Activated CD8-positive, alpha-beta T cell treated with anti-CD3 and anti-CD28 coated beads, Interleukin-2, amount 10 ng/mL, durations not matched to agents 7 days and 5 days (primary cell): ENCODE measurements at places on chromosomes 13 and 19. TPM values are rescaled to one million over a fixed set of nuclear protein-coding genes. Genes with fewer than 3 reads are reported as not detected.

DNA sequence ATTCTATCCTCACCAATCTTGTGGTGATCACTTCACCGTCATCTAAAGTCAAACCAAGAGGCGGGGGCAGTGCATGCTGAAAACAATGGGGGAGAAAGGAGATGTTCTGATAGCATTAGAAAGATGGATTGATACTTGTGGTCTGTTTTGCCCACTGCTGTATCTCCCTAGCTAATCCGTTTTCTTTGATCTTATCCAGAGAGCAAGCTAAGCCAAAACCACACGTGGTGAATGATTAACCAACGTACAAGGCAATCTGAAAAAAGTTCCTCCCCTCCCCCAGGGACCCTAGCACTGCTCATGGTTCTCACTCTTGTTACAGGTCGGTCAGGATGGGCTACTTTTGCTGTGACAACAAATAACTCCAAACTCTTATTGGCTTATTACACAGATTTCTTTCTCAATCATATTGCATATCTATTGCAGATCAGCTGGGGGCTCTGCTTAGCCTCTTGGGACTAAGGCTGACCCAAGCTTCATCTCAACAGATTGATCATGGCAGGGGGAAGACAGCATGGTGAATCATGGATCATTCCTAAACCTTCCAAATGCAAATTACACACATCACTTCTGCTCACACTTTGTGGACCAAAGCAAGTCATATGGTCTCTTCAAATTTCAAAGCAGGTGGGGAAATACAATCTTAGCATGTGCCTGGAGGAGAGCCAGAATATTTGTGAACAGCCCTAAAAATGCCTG is 11.9 kb upstream of the C13orf42 start:
- no peak overlapping the region for H3K27ac ChIP-seq
- H3K4me1 ChIP-seq = peaks cover 11% of the 10 kb centered on the region
- peaks cover 16% of the 10 kb centered on the region for H3K27me3 ChIP-seq
- no peak overlapping the region for H3K4me3 ChIP-seq

GRCh38 chr13:74758188-74758587 is 624.0 kb upstream of the KLF12 start:
- H3K4me1 ChIP-seq = no peaks in the 10 kb centered on the region
- H3K4me3 ChIP-seq = no peak overlapping the region
- no peak for DNase-seq
- no peak overlapping the region for H3K27ac ChIP-seq

DNA sequence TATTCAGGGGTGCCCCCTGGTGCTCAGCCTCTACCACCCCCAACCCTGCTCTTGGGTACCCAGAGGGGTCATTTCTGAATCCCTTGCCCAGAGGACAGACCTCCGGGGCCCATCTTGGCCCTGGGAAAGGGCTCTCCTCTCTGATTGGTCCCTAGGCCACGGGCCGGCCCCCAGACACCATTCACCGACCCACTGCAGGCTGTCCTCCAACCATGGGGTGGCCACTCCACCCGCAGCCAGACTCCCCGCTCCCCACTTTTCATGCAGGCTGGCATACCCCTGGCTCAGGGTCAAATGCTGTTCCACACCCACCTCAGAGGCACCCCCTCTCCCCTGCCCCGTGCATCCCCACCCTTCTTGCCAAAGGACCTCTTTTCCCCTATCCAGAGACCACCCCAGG is 14.8 kb downstream of the SMIM24 start:
- H3K4me3 ChIP-seq = no peak overlapping the region
- no peaks in the 10 kb centered on the region for H3K4me1 ChIP-seq
- H3K36me3 ChIP-seq = no peaks in the 10 kb centered on the region

- peaks cover 43% of the 10 kb centered on the region for H3K36me3 ChIP-seq
- H3K4me3 ChIP-seq = peak overlapping the region; percentile 91
Observed at GRCh38 chr19:1068009-1069001, 1.3 kb downstream of the ARHGAP45 start.

- H3K36me3 ChIP-seq = no peaks in the 10 kb centered on the region
- DNase-seq = peak; percentile 46
- H3K4me3 ChIP-seq = no peak overlapping the region
- H3K4me1 ChIP-seq = peaks cover 14% of the 10 kb centered on the region
Observed at GRCh38 chr19:54430306-54431254, 15.3 kb downstream of the TTYH1 start.

- peaks cover 3% of the 10 kb centered on the region for H3K36me3 ChIP-seq
- H3K27me3 ChIP-seq = no peaks in the 10 kb centered on the region
- DNase-seq = no peak
- no peak overlapping the region for H3K27ac ChIP-seq
- H3K4me3 ChIP-seq = no peak overlapping the region
Observed at GRCh38 chr19:47479701-47480503, 4.1 kb downstream of the KPTN start.

DNA sequence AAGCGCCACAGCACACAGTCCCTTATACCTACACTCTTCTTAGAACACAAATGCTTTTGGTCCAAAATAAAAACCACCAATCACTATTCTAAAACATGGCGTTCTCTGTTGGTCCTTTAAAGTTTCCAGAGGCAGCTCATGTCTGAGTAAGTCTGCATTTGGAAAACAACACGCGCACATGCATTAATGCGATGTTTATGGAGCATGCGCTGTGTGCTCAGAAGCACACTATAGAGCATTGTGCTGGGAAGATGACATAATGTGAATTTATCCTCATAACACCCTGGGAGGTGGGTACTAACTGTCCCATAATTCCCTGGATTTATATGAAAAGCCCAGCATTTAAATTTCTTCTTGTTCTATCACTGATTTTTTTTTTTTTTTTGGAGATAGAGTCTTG is 10.7 kb downstream of the ZNF682 start:
- H3K27ac ChIP-seq = no peak overlapping the region
- H3K4me1 ChIP-seq = no peaks in the 10 kb centered on the region
- no peak overlapping the region for H3K4me3 ChIP-seq
- no peaks in the 10 kb centered on the region for H3K27me3 ChIP-seq
- DNase-seq = no peak

DNA sequence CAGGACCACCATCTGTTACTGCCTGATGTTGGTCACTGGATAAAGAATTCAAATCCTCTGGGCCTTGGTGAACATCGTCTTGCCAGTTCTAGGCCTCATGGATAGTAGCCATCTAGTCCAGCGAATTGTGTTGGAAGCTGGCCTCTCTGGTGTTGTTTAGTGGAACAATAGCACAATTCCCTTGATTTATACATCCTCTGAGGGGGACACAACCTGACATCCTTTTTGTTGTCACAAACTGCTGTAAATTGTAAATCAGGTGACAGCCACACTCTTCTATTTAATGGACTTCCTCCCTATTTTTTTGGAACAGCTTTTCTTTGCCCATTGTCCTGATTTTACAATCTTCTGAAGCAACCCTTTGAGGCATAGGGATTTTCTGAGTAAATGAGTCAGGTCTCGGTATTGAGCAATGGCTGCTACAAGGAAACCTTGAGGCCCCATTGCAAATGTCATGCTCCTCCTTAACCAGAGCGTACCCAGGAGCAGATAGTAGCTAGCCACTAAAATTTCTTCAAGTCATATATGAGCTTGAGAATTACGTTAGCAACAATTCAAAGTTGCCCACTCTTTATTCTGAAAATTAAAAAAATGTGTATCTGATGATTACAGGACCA is 263.3 kb downstream of the COG6 start:
- H3K27me3 ChIP-seq = peaks cover 1% of the 10 kb centered on the region
- no peak overlapping the region for H3K27ac ChIP-seq
- no peak overlapping the region for H3K4me3 ChIP-seq
- no peaks in the 10 kb centered on the region for H3K4me1 ChIP-seq
- no peaks in the 10 kb centered on the region for H3K36me3 ChIP-seq

DNA sequence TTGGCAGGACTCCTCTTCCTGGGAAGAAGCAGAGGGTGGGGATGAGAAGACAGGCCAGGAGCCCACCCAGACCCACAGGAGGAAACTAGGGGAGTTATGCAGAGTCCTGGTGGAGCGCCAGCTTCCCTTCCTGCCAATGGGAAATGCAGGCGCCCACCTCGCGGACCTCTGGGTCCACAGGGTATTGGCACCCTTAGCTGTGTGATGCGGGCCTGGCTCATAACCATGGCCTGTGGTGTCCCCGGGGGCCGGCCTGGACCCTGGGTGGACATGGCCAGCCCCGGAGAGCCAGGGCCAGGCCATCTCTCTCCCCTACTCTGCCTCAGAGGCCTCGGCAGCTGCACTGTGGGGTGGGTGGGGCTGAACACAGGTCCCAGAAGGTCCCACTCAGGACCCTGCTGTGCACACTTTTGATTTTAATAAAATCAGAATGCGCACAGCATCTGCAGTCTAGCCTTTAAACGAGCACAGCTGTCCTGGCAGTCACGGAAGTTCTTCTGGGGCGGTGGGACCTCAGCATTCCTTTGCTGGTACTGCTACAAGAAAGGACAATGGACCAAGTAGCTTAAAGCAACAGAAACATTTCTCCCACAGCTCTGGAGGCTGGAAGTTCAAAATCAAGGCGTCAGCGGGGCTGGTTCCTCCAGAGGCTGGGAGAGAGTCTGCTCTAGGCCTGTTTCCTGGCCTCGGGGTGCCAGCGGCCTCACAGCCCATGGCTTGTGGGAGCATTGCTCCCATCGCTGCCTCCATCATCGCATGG is 1.8 kb downstream of the F10 start:
- peaks cover 17% of the 10 kb centered on the region for H3K27me3 ChIP-seq
- no peaks in the 10 kb centered on the region for H3K36me3 ChIP-seq
- no peaks in the 10 kb centered on the region for H3K4me1 ChIP-seq
- no peak for DNase-seq
- H3K4me3 ChIP-seq = no peak overlapping the region

DNA sequence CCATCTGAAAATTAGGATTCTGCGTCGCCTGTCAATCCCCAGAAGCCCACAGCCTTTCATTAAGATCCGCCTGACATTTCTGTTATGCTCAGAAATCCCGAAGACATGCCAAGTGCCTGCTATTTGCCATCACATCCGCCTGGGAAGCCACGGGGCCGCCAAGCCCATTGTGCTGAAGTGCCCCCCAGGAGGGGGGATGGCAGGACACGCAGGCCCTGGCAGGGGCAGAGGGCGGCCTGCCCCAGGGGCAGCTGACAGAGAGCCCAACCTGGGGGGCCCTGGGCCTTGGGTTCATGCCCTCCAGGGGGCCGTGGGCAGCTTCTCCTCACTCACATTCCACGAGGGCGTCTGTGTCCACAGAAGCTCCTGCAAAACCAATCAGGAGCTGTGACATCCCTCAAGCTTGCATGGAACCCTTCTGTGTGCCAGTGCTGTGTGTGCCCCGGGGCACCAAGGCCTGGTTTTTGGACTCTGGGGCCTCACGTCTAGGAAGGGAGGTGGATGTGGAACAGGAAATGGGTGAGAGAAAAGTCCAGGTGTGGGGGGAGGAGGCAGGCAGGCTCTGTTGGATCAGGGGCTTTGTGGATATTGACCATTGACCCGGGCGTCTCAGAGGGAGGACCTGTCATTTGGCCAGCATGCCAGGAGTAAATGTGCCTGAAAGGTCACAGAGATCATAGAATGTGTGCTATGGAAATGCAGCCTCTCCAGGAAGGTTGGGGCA is 122.9 kb downstream of the URI1 start:
- H3K4me3 ChIP-seq = no peak overlapping the region
- H3K4me1 ChIP-seq = peaks cover 11% of the 10 kb centered on the region
- no peak for DNase-seq
- H3K36me3 ChIP-seq = no peaks in the 10 kb centered on the region
- H3K27me3 ChIP-seq = no peaks in the 10 kb centered on the region

GRCh38 chr19:47022541-47023447 is 3.2 kb downstream of the NPAS1 start:
- H3K27me3 ChIP-seq = peaks cover 69% of the 10 kb centered on the region
- DNase-seq = no peak
- H3K36me3 ChIP-seq = no peaks in the 10 kb centered on the region

- no peaks in the 10 kb centered on the region for H3K4me1 ChIP-seq
- no peak overlapping the region for H3K4me3 ChIP-seq
- H3K27ac ChIP-seq = no peak overlapping the region
Observed at GRCh38 chr13:105441051-105441750, 1094.3 kb downstream of the EFNB2 start.

GRCh38 chr13:111584101-111584672 is 263.7 kb downstream of the TEX29 start:
- H3K4me1 ChIP-seq = no peaks in the 10 kb centered on the region
- no peak for DNase-seq
- no peaks in the 10 kb centered on the region for H3K27me3 ChIP-seq
- H3K27ac ChIP-seq = no peak overlapping the region
- H3K36me3 ChIP-seq = no peaks in the 10 kb centered on the region

DNA sequence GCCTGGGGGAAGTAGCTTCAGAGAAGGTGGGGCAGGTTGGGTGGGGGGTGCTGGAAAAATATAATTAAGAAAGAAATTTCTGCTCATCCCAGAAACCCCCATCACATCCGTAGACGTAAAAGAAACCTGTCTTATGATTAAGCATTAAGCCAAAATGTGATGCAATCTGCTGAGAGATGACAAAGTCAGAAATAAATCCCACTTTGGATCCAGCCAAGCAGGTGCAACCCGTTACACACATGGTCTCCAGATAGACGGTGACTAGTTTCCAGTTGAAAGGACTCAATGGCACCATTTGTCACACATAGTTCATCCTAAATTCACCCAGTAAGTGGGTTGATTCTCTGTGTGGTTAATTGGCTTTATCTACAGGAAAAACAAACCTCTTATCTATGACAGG is 34.1 kb downstream of the PSG5 start:
- no peak for DNase-seq
- no peak overlapping the region for H3K4me3 ChIP-seq
- H3K36me3 ChIP-seq = no peaks in the 10 kb centered on the region
- H3K4me1 ChIP-seq = no peaks in the 10 kb centered on the region

GRCh38 chr13:72126424-72126823 is 259.4 kb upstream of the DACH1 start:
- H3K36me3 ChIP-seq = no peaks in the 10 kb centered on the region
- no peak for DNase-seq
- H3K4me3 ChIP-seq = no peak overlapping the region
- no peaks in the 10 kb centered on the region for H3K27me3 ChIP-seq

- peaks cover 2% of the 10 kb centered on the region for H3K4me1 ChIP-seq
- no peaks in the 10 kb centered on the region for H3K27me3 ChIP-seq
- no peak overlapping the region for H3K4me3 ChIP-seq
- no peak for DNase-seq
- H3K27ac ChIP-seq = no peak overlapping the region
Observed at GRCh38 chr13:24284889-24285565, 24.4 kb upstream of the C1QTNF9 start.

DNA sequence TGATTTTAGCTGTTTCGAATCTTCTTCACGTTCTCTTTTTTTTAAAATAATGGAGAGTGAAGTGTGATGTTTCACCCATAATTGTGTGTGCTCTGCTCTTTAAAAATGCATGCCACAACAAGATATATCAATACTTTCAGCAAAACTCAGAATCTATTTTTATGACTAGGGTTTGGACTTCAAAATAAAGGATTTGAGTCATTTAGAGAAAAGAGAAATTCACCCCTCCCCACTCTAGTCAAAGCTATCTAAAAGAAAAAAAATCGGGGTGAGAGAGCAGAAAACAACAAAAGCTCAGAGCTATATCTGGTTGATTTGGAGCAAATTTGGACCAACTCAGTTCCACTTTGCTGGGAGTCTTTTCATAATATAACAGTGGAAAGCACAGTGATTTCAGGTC is 244.5 kb downstream of the DNAJC15 start:
- no peak overlapping the region for H3K27ac ChIP-seq
- no peak overlapping the region for H3K4me3 ChIP-seq
- no peak for DNase-seq
- no peaks in the 10 kb centered on the region for H3K4me1 ChIP-seq
- peaks cover 6% of the 10 kb centered on the region for H3K27me3 ChIP-seq

The CFAP97D2 gene
- not detected for total RNA-seq

The IGFLR1 gene
- total RNA-seq = 29.9 TPM

The ZNF576 gene
- 17.3 TPM for total RNA-seq

The CYP2A7 gene
- not detected for total RNA-seq

The ZNF471 gene
- 1.8 TPM for total RNA-seq

The ZNF888 gene
- total RNA-seq = 8.8 TPM
